Stimulated activated naive B cell treated with anti-CD40 and anti-IgM and Interleukin-4, amounts not matched to agents 10 μg/mL and 1 μg/mL and 100 μg/mL, for 72 hours (primary cell): ENCODE measurements at places on chromosomes 3 and 15.

GRCh38 chr15:96162322-96162721 lies 168.2 kb upstream of the NR2F2 start:
- no peak overlapping the region for H3K4me3 ChIP-seq
- H3K4me1 ChIP-seq: no peaks in the 10 kb centered on the region
- DNase-seq: no peak
- no peaks in the 10 kb centered on the region for H3K27me3 ChIP-seq

DNA sequence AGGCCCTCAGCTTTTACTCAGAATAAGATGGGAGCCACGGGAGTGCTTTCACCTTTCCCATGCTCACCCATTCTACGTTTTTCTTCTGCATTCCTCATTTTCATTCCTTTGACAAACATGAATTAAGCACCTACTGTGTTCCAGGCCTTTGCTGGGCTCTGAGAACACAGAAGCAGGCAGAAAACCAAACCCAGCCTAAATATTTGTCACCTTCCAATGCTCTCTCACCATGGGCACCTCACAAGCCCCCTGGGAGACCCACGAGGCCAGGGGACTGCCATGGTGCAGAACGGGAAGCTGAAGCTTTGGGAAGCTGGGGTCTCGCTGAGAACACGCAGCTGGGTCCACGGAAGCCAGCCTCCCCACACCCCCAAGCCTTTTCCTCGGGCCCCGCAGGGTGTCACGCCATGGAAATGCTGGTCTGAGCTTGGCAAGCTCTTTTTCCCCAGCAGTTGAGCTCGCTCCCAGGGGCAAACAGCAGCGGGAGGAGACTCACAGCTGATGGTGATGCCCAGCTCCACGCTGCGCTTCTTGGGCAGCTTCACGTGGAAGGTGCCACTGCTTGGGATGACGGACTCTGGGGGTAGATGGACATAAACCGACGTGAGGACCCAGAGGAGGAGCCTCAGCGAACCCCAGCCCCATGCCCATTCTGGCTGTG lies 27.7 kb downstream of the GRIP2 start:
- no peaks in the 10 kb centered on the region for H3K36me3 ChIP-seq
- DNase-seq: no peak
- peaks cover 11% of the 10 kb centered on the region for H3K27me3 ChIP-seq
- no peak overlapping the region for H3K27ac ChIP-seq
- no peak overlapping the region for H3K4me3 ChIP-seq

DNA sequence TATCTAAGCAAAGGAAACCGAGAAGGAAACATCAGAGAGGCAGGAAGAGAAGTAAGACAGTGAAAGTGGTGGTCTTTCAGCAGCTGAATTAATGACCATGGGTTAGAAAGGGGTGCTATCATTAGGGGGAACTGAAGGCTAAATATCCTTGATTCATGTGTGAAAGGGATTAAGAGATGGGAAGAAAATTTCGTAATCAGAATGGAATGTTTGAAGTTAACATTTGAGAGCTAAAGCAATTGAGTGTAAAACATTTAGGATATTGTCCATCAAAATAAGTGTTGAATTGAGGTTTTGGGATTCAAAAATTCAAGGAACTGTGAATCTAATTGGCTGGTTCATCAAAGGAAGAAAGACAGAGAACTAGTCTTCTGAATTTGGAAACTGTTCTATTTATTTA lies 4.1 kb upstream of the ECT2 start:
- peaks cover 2% of the 10 kb centered on the region for H3K4me1 ChIP-seq
- no peak overlapping the region for H3K4me3 ChIP-seq
- H3K36me3 ChIP-seq: no peaks in the 10 kb centered on the region
- no peak overlapping the region for H3K27ac ChIP-seq
- DNase-seq: no peak

GRCh38 chr3:59817511-59817910 lies 767.7 kb upstream of the CFAP20DC start:
- no peak overlapping the region for H3K4me3 ChIP-seq
- no peaks in the 10 kb centered on the region for H3K36me3 ChIP-seq
- no peaks in the 10 kb centered on the region for H3K27me3 ChIP-seq
- no peak overlapping the region for H3K27ac ChIP-seq

DNA sequence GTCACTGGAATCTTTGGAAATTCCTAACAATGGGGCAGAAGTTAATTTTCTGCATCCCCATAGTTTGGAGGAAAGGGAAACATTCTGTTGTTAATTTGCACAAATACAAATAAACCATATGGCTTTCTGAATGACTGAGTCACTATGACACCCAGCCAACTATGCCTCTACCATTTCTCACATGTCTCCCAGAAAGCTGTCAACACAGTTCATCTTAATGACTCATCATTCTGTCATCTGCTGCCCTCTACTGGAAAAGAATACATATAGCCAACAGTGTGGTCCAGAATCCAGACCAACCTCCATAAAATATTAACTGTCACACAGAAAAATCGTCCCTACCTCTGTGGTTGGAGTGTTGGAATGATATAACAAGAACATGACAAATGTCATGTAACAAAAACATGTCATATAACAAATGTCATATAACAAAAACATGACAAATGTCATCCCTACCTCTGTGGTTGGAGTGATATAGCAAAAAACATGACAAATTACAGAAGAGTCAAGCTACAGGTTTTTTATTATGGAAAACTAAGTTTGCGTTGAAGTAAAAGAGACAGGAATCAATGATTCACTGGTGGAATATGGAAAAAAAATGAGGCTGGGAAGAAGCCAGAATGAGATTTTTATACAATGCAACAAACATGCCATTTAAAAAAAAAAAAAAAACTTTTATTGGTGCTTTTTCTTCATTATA lies 47.7 kb upstream of the GYG1 start:
- H3K27ac ChIP-seq: no peak overlapping the region
- no peaks in the 10 kb centered on the region for H3K4me1 ChIP-seq
- H3K36me3 ChIP-seq: no peaks in the 10 kb centered on the region

- H3K27me3 ChIP-seq: peaks cover 5% of the 10 kb centered on the region
- no peak overlapping the region for H3K4me3 ChIP-seq
- no peaks in the 10 kb centered on the region for H3K36me3 ChIP-seq
- H3K4me1 ChIP-seq: no peaks in the 10 kb centered on the region
- no peak overlapping the region for H3K27ac ChIP-seq
Measured at GRCh38 chr3:192382861-192383260, 344.5 kb downstream of the FGF12 start.

DNA sequence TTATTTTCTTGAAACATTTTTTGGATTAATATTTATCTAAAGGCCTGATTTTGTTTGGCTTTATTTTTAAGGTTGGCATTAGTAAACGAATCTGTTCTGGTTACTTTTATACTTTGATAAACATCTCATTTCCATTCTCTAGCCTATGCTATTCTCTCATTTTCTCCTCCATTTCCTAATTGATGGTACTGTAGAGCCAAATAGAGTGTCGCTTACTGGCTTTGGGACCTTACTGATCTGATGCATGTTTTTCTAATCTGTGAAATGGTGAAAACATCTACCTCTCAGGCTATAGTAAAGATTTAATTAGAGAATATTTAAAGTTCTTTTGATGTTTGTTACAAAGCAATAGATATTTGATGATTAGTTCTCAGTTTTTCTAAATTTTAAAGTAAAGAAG lies 1.6 kb downstream of the LNP1 start:
- peaks cover 37% of the 10 kb centered on the region for H3K4me1 ChIP-seq
- no peaks in the 10 kb centered on the region for H3K27me3 ChIP-seq
- no peak overlapping the region for H3K27ac ChIP-seq
- H3K36me3 ChIP-seq: peaks cover 12% of the 10 kb centered on the region
- H3K4me3 ChIP-seq: no peak overlapping the region
- no peak for DNase-seq

GRCh38 chr3:142087676-142088075 lies 61.7 kb downstream of the TFDP2 start:
- H3K27ac ChIP-seq: no peak overlapping the region
- H3K4me1 ChIP-seq: no peaks in the 10 kb centered on the region
- no peak overlapping the region for H3K4me3 ChIP-seq
- peaks cover 18% of the 10 kb centered on the region for H3K36me3 ChIP-seq

GRCh38 chr3:86737517-86737916 lies 253.4 kb downstream of the VGLL3 start:
- H3K27ac ChIP-seq: no peak overlapping the region
- H3K36me3 ChIP-seq: no peaks in the 10 kb centered on the region
- H3K27me3 ChIP-seq: no peaks in the 10 kb centered on the region

- no peak overlapping the region for H3K4me3 ChIP-seq
- H3K36me3 ChIP-seq: no peaks in the 10 kb centered on the region
- H3K4me1 ChIP-seq: no peaks in the 10 kb centered on the region
- no peaks in the 10 kb centered on the region for H3K27me3 ChIP-seq
- no peak overlapping the region for H3K27ac ChIP-seq
- no peak for DNase-seq
Measured at GRCh38 chr3:117084277-117084676, 374.7 kb downstream of the TUSC7 start.

DNA sequence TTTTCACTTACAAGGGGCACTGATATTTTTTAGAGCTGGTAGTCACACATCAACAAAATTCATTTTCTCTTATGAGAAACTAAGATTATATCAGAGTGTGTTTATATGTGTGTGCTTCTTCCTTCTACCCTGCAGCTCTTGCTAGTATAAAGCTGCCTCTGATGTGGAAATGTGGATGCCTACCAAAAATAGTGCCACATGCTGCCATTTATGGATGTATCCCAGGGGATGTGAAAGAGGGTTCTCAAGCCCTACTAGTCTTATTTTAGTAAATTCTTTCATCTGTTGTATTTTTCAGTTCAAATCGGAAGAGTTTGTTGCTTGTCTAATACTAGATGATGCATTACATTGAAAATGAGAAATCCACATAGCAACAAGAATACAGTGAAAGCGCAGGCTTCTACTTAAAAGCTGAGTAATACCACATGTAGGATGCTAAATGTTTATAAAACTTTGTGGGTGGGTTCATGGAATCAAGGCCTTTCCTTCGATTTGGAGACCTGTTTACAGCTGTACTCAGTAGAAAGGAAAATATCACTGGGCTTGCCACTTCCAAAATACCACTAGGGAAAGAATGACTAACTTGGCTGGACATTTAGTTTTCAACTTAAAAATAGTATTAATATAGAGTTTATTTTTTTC lies 399.2 kb downstream of the EPHA3 start:
- H3K4me1 ChIP-seq: no peaks in the 10 kb centered on the region
- H3K27ac ChIP-seq: no peak overlapping the region
- no peaks in the 10 kb centered on the region for H3K27me3 ChIP-seq
- no peaks in the 10 kb centered on the region for H3K36me3 ChIP-seq
- DNase-seq: no peak

DNA sequence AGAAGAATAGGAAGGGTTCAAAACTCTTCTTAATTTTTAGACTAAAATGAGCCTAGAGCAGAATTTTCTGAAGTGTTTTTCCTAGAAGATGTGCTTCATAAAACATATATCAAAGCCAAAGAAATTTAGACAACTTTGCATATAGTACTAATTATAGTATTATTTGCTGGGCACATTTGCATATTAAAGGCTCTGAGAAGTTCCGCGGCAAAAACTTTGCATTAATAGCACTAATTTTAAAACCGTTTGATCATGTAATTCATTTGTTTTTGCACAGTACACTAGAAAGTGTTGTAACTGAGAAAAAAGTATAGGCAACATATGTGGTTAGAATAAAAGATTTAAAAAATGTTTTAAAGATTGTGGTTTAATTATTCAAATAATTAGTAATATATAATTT lies 412.0 kb upstream of the NR2F2 start:
- no peak overlapping the region for H3K27ac ChIP-seq
- no peak overlapping the region for H3K4me3 ChIP-seq
- H3K4me1 ChIP-seq: no peaks in the 10 kb centered on the region
- no peaks in the 10 kb centered on the region for H3K36me3 ChIP-seq
- no peaks in the 10 kb centered on the region for H3K27me3 ChIP-seq

GRCh38 chr15:83919978-83920510 lies 266.1 kb downstream of the ADAMTSL3 start:
- no peak for DNase-seq
- no peaks in the 10 kb centered on the region for H3K36me3 ChIP-seq
- H3K4me1 ChIP-seq: no peaks in the 10 kb centered on the region
- H3K27ac ChIP-seq: no peak overlapping the region
- H3K4me3 ChIP-seq: no peak overlapping the region
- no peaks in the 10 kb centered on the region for H3K27me3 ChIP-seq

- DNase-seq: no peak
- H3K4me3 ChIP-seq: no peak overlapping the region
- H3K4me1 ChIP-seq: no peaks in the 10 kb centered on the region
- no peaks in the 10 kb centered on the region for H3K27me3 ChIP-seq
Measured at GRCh38 chr15:38721568-38721945, 156.9 kb upstream of the RASGRP1 start.

- no peaks in the 10 kb centered on the region for H3K4me1 ChIP-seq
- DNase-seq: no peak
- H3K36me3 ChIP-seq: no peaks in the 10 kb centered on the region
- H3K4me3 ChIP-seq: no peak overlapping the region
- no peak overlapping the region for H3K27ac ChIP-seq
Measured at GRCh38 chr3:168989396-168989795, 674.1 kb downstream of the MECOM start.
